ENCODE measurements at places on chromosomes 6 and 20. TPM values are rescaled to one million over a fixed set of nuclear protein-coding genes. Genes with fewer than 3 reads are reported as not detected.

GRCh38 chr20:1696521-1697209 lies 39.1 kb upstream of the SIRPG start:
- no peak overlapping the region for H3K4me3 ChIP-seq
- peaks cover 55% of the 10 kb centered on the region for H3K27me3 ChIP-seq
- no peaks in the 10 kb centered on the region for H3K4me1 ChIP-seq
- no peak for DNase-seq

GRCh38 chr6:41288754-41289129 lies 2.3 kb upstream of the TREM1 start:
- peaks cover 13% of the 10 kb centered on the region for H3K27me3 ChIP-seq
- H3K4me3 ChIP-seq: no peak overlapping the region
- H3K27ac ChIP-seq: peak overlapping the region; percentile 70
- DNase-seq: no peak
- H3K36me3 ChIP-seq: no peaks in the 10 kb centered on the region

GRCh38 chr6:156348849-156349248 lies 428.3 kb upstream of the ARID1B start:
- no peak overlapping the region for H3K4me3 ChIP-seq
- H3K36me3 ChIP-seq: no peaks in the 10 kb centered on the region
- no peak for DNase-seq
- H3K27me3 ChIP-seq: no peaks in the 10 kb centered on the region

DNA sequence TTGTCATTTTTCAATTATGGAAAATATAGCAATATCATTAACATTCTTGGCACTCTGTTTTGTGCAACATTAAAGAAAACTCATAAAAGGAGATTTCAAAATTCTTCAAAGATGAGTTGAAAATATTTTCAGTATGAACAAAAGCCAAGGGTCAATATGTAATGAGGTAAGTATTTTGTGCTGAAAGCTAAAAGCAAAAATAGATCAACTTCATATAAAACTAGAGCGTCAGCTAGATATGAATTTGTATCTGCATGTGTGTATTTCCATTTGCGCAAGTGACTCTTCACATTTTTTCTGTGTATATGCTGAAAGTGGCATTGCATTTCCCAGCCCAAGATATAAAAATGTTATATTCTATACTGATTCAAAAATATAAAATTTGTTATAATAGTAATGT lies 492.1 kb upstream of the EYS start:
- no peak overlapping the region for H3K4me3 ChIP-seq
- H3K36me3 ChIP-seq: no peaks in the 10 kb centered on the region
- H3K4me1 ChIP-seq: no peaks in the 10 kb centered on the region

- no peaks in the 10 kb centered on the region for H3K27me3 ChIP-seq
- DNase-seq: no peak
- H3K4me1 ChIP-seq: peaks cover 41% of the 10 kb centered on the region
- H3K4me3 ChIP-seq: no peak overlapping the region
- H3K27ac ChIP-seq: no peak overlapping the region
Observed at GRCh38 chr20:20022498-20022897, 5.3 kb downstream of the NAA20 start.

- no peak for DNase-seq
- H3K4me1 ChIP-seq: peaks cover 63% of the 10 kb centered on the region
- peak overlapping the region; percentile 66 for H3K27ac ChIP-seq
- H3K4me3 ChIP-seq: peak overlapping the region; percentile 52
- no peaks in the 10 kb centered on the region for H3K27me3 ChIP-seq
Observed at GRCh38 chr20:53752971-53753879, 159.6 kb upstream of the ZNF217 start.

DNA sequence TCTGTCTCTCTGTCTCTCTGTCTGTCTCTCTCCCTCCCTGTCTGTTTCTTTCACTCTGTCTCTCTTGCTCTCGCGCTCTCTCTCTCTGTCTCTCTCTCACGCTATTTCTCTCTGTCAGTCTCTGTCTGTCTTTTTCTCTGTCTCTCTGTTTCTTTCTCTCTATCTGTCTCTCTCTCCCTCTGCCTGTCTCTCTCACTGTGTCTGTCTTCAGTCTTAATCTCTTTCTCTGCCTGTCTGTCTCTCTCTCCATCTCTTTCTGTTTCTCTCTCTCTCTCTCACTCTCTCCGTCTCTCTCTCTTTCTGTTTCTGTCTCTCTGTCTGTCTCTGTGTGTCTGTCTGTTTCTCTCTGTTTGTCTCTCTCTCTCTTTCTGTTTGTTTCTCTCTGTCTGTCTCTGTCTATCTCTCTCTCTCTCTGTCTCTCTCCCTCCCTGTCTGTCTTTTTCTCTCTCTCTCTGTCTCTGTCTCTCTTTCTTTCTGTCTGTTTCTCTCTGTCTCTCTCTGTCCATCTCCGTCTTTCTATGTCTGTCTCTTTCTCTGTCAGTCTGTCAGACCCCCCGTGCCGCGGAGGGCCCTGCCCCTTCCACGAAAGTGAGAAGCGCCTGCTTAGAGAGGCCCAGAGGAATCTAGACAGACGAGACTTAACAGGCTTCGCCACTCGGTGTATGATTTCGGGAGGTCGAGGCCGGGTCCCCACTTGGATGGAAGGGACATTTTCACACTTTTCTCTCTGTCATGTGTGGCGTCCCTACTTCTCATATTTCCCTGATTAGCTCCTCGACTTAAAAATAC lies 346.3 kb upstream of the DEFB115 start:
- H3K36me3 ChIP-seq: no peaks in the 10 kb centered on the region
- H3K27me3 ChIP-seq: no peaks in the 10 kb centered on the region

OXT gene
- 1.2 TPM for total RNA-seq

- no peak overlapping the region for H3K27ac ChIP-seq
- peaks cover 5% of the 10 kb centered on the region for H3K4me1 ChIP-seq
- H3K4me3 ChIP-seq: no peak overlapping the region
- no peaks in the 10 kb centered on the region for H3K36me3 ChIP-seq
- no peak for DNase-seq
Observed at GRCh38 chr6:17018425-17018824, 83.4 kb upstream of the STMND1 start.
